A549 treated with RU486 at 1 μM for 4 hours (cell line): ENCODE measurements at places on chromosomes 12 and 14. TPM values are rescaled to one million over a fixed set of nuclear protein-coding genes. Genes with fewer than 3 reads are reported as not detected.

The KRT82 gene
- not detected in 5 replicates for total RNA-seq

The GRIP1 gene
- total RNA-seq = 3.0 to 7.8 TPM (median 4.3 TPM) in 5 replicates

The C12orf60 gene
- total RNA-seq = 0.95 to 1.9 TPM (median 1.7 TPM) in 5 replicates

The KLRB1 gene
- not detected in 5 replicates for total RNA-seq

The INSM2 gene
- total RNA-seq = 0.05 to 0.08 TPM in 2 of 5 replicates, not detected in the others

The B4GALNT3 gene
- 0.43 to 1.0 TPM (median 0.64 TPM) in 5 replicates for total RNA-seq
